ENCODE measurements at places on chromosomes 1 and 21.

GRCh38 chr1:24190983-24191461 is 3.9 kb upstream of the IFNLR1 start:
- no peak for DNase-seq

DNA sequence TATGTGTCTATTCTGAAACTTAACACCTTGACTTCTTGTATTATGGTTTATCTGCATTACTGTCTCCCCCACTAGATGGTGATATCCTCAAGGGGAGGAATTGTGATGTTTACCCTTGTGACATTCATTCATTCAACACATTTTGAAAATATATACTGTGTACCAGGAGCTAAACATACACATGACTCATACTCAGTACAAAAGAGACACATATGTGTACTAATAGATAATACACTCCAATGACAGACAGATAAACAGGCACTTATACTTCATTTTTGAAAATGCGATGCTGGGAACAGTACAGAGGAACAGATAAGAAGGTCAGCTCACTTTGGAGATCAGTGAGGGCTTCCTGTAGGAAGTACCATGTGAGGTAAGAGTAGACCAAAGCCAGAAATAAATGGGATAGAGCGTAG is 8.9 kb upstream of the RAB3GAP2 start:
- no peak for DNase-seq

- no peak for DNase-seq
Observed at GRCh38 chr1:21673277-21673780, 4.2 kb upstream of the RAP1GAP start.

GRCh38 chr1:195886000-195886399 is 722.2 kb downstream of the KCNT2 start:
- no peak for DNase-seq

Measured in activated CD4-positive, alpha-beta T cell treated with anti-CD3 and anti-CD28 coated beads, Interleukin-2, Interleukin-4, amounts not matched to agents 100 ng/mL and 50 ng/mL, durations not matched to agents 16 hours and 8 hours (primary cell).